Endodermal cell (in vitro differentiated cells): ENCODE measurements at places on chromosomes 1 and 21. TPM values are rescaled to one million over a fixed set of nuclear protein-coding genes. Genes with fewer than 3 reads are reported as not detected.

GRCh38 chr1:217535601-217536377 lies 95.1 kb downstream of the GPATCH2 start:
- H3K4me3 ChIP-seq, result no peak overlapping the region
- H3K4me1 ChIP-seq, result no peaks in the 10 kb centered on the region
- no peak overlapping the region for H3K27ac ChIP-seq
- no peaks in the 10 kb centered on the region for H3K36me3 ChIP-seq
- no peak for DNase-seq
- H3K27me3 ChIP-seq, result no peaks in the 10 kb centered on the region

- no peak overlapping the region for H3K27ac ChIP-seq
- no peak for DNase-seq
- no peaks in the 10 kb centered on the region for H3K4me1 ChIP-seq
- no peaks in the 10 kb centered on the region for H3K27me3 ChIP-seq
Observed at GRCh38 chr1:205158048-205158616, 36.4 kb upstream of the RBBP5 start.

- H3K4me3 ChIP-seq, result no peak overlapping the region
- peaks cover 4% of the 10 kb centered on the region for H3K4me1 ChIP-seq
- H3K27me3 ChIP-seq, result peaks cover 38% of the 10 kb centered on the region
- H3K36me3 ChIP-seq, result no peaks in the 10 kb centered on the region
Observed at GRCh38 chr1:214165850-214166374, 115.0 kb upstream of the SMYD2 start.

The SYNC gene
- 0.18 and 0.47 TPM in 2 replicates for total RNA-seq

GRCh38 chr1:232316864-232317263 lies 313.1 kb downstream of the SIPA1L2 start:
- peaks cover 3% of the 10 kb centered on the region for H3K4me1 ChIP-seq
- H3K36me3 ChIP-seq, result no peaks in the 10 kb centered on the region
- H3K27me3 ChIP-seq, result no peaks in the 10 kb centered on the region
- DNase-seq, result no peak

DNA sequence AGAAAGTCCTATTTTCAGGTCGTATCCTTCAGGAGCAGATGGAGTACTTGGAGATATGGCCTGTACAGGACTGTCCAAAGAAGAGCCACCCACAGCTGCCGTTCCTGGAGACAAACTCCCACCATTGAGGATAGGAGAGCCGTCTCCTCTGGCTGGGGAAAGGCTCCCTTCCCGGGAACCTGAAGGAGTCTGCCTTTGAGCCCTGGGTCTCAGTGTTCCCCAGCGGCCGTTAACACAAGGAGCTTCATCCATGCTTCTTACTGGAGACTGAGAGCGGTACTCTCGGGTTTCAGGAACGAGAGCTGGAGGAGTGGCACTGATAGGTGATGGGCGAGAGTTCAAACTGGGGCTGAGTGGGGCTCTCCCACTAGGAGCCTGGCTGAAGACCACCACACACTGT lies 14.4 kb upstream of the CPLANE2 start:
- no peak overlapping the region for H3K27ac ChIP-seq
- H3K4me3 ChIP-seq, result no peak overlapping the region
- H3K36me3 ChIP-seq, result peaks cover 78% of the 10 kb centered on the region
- no peaks in the 10 kb centered on the region for H3K4me1 ChIP-seq

DNA sequence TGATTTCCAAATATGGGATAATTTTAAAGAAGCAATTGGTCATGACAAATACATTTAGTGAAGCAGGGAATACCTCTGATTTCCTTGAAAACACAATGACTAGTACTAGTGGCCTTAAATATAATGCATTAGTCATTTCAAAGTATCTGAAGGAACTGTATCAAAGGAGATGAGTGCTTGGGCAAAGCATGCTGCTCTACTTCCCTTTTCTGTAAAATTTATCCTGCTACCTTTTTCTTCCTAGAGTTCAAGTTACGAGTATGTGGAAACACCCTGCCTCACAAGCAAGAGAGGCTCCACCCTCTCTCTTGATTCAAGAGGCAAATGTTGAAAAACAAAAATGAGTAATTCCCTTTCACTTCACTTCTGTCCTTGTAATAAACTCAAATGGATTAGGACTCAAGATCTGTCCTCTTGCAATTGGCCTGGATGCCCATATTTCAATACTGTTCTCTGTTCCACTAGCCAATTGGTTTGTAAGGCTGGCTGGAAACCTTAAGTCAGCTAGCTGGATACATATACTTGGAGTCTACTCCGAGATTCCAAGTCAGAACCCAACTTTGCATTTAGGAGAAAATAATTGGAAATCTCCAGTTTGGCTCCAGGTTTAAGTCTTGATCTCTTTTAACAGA lies 92.5 kb downstream of the CDC42BPA start:
- no peak overlapping the region for H3K27ac ChIP-seq
- H3K4me1 ChIP-seq, result no peaks in the 10 kb centered on the region
- no peaks in the 10 kb centered on the region for H3K36me3 ChIP-seq
- DNase-seq, result no peak
- H3K27me3 ChIP-seq, result no peaks in the 10 kb centered on the region

- H3K4me3 ChIP-seq, result no peak overlapping the region
- H3K36me3 ChIP-seq, result no peaks in the 10 kb centered on the region
- no peak overlapping the region for H3K27ac ChIP-seq
- DNase-seq, result no peak
- no peaks in the 10 kb centered on the region for H3K27me3 ChIP-seq
Observed at GRCh38 chr1:55443175-55443915, 228.2 kb upstream of the USP24 start.

The OR2L8 gene
- not detected in 3 replicates for total RNA-seq

DNA sequence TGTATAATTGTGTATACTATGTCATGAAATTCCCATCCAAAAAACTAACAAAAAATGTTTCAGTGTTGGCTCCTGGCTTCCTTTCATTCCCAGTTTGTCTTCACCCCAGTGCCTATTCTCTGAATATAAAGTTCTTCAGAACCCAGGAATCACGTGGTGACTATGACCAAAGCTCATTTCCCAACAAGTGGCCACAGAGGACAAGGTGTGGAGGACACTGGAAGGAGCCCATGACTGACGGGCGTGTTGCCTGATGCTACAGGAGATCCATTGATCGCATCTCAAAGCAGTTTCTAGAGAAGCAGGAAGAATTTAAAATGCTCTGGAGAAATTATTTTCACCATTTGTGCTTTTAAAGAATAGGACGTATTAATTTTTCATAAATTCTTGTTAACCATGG lies 7.4 kb upstream of the GREM2 start:
- no peaks in the 10 kb centered on the region for H3K4me1 ChIP-seq
- peak overlapping the region; percentile 44 for H3K27ac ChIP-seq
- no peak overlapping the region for H3K4me3 ChIP-seq
- no peaks in the 10 kb centered on the region for H3K27me3 ChIP-seq
- no peaks in the 10 kb centered on the region for H3K36me3 ChIP-seq

GRCh38 chr1:85116856-85117255 lies 68.6 kb upstream of the MCOLN3 start:
- H3K4me1 ChIP-seq, result no peaks in the 10 kb centered on the region
- DNase-seq, result no peak
- H3K27me3 ChIP-seq, result no peaks in the 10 kb centered on the region
- no peak overlapping the region for H3K27ac ChIP-seq
- H3K4me3 ChIP-seq, result no peak overlapping the region

The FCER1A gene
- total RNA-seq, result not detected in 3 replicates

The BSND gene
- 0.15 to 0.20 TPM (median 0.16 TPM) in 3 replicates for total RNA-seq

- no peaks in the 10 kb centered on the region for H3K27me3 ChIP-seq
- no peak overlapping the region for H3K27ac ChIP-seq
- no peak overlapping the region for H3K4me3 ChIP-seq
- no peaks in the 10 kb centered on the region for H3K4me1 ChIP-seq
Observed at GRCh38 chr1:243572940-243573339, 277.1 kb downstream of the AKT3 start.

DNA sequence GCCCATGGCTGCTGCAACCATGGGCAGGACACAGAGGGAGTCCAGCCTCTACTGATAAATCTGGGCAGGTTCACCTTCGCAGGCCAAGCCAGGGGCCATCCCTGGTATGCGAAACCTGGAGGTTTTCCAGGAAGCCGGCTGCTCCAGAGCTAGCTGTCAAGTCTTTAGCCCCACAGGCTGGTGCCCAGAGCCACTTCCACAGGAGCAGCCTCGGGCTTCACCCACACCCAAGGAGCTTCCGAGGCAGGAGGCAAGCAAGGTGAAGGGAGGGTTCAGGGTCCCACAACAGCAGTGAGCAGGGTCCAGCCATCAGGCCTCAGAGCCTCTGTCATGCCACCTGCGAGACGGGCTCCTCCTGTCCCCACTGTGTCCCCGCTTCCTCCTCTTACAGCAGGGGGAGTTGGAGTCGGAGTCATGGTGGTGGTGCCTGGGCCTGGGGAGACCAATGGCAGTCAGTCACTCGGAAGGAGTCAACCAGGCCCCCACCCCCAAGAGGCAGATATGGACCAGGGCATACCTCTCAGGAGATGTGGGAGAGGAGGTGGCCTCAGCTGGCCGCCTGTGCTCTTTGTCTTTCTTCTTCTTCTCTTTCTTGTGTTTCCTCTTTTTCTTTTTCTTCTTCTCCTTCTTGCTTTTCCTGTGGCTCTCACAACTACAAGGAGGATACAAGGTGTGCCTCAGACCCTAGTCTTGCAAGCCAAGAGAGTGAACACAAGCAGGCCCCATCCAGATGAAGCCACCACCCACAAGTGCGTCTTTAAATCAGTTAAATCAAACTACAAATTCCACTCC lies 2.1 kb downstream of the C1orf35 start:
- peak overlapping the region; percentile 80 for H3K4me3 ChIP-seq
- peak; percentile 50 for DNase-seq
- H3K36me3 ChIP-seq, result peaks cover 54% of the 10 kb centered on the region
- no peaks in the 10 kb centered on the region for H3K27me3 ChIP-seq
- H3K4me1 ChIP-seq, result peaks cover 5% of the 10 kb centered on the region
- H3K27ac ChIP-seq, result no peak overlapping the region

DNA sequence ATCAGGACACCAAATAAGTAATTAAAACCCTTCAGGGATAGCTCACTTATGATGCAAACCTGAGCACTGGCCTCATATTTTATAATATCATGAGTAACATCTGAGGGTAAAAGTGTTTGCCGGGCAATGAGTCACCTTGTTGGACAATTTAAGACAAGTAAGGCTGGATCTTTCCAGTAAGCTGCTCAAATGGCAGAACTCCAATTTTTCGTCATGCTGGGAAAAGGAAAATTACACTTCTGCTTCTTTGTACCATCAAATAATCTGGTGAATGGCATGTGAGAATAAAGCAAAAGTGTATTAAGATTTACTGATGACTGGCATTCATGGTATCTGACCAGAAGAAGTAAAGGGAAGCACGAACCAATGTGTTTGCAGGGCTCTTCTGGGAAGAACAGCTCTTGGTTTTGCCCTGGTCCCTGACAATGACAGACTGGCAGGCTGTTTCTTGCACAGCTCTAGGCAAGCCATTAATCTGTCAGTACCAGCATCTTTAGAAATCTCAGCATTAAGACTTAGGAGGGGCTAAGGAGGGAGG lies 392.2 kb downstream of the VAV3 start:
- no peak overlapping the region for H3K27ac ChIP-seq
- H3K4me1 ChIP-seq, result no peaks in the 10 kb centered on the region
- DNase-seq, result no peak
- no peak overlapping the region for H3K4me3 ChIP-seq
- peaks cover 18% of the 10 kb centered on the region for H3K27me3 ChIP-seq

The APCS gene
- not detected in 2 replicates for total RNA-seq

The SGIP1 gene
- 7.5 and 9.4 TPM in 2 replicates for total RNA-seq

The SHE gene
- total RNA-seq, result 0.35 to 3.5 TPM (median 0.46 TPM) in 3 replicates

The ALPL gene
- total RNA-seq, result 98.7 and 117 TPM in 2 replicates

DNA sequence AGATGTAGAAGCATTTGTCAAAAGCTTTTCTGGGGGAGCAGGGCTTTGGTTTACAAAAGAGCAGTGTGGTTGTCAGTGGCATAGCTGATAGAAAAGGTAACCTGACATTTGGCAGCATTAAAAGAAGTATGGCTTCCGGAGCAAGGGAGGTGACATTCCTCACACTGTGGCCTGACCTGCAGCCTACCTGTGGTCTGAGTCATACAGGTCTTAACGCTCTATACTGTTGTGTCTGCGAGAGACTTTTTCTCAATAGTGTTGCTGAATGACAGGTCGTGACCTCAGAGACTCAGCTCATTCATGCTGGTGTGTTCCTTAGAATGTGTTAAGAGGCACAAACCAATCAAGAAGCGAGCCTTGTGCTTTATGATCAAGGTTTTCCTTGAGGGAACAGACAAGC lies 19.3 kb downstream of the PHGDH start:
- H3K27me3 ChIP-seq, result no peaks in the 10 kb centered on the region
- H3K36me3 ChIP-seq, result peaks cover 82% of the 10 kb centered on the region
- DNase-seq, result no peak
- no peak overlapping the region for H3K27ac ChIP-seq
- H3K4me3 ChIP-seq, result no peak overlapping the region
- peaks cover 5% of the 10 kb centered on the region for H3K4me1 ChIP-seq

DNA sequence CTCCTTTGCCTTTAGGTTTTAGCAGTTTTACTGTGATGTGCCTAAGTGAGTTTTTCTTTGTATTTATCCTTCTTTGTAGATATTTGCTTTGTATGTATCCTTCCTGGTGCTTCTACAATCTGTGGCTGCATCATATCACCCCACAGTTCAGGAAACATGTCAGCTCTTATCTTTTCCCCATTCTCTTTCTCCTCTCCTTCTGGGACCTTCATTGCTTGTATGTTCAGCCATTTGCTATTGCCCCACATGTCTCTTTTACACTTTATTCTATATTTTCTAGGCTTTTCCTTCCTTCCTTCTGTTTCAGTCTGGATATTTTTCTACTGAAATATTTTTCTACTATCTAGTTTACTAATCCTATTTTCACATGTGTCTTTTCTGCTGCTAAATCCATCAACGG lies 14.9 kb downstream of the KNCN start:
- no peak for DNase-seq
- no peaks in the 10 kb centered on the region for H3K36me3 ChIP-seq
- H3K27me3 ChIP-seq, result peaks cover 86% of the 10 kb centered on the region
- no peak overlapping the region for H3K4me3 ChIP-seq
- H3K4me1 ChIP-seq, result no peaks in the 10 kb centered on the region

DNA sequence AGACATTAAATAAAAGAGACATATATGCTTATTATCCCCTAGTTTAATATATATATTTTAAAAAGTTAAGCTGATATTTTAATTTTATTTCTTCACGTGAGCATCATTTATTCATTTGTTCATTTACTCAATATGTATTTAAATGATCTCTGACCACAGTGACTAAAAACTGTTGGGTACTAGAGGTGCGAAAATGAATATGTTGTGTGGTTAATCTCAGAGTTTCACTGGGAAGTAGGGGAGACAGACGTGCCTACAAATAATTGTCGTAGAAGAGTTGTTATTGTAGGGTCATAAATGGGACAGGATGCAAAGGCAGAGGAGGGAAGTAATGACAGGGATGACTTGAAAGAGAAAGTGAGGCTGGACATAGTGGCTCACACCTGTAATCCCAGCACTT lies 213.0 kb upstream of the CACYBP start:
- no peaks in the 10 kb centered on the region for H3K27me3 ChIP-seq
- H3K4me1 ChIP-seq, result no peaks in the 10 kb centered on the region
- DNase-seq, result no peak
- no peak overlapping the region for H3K27ac ChIP-seq

The IVNS1ABP gene
- total RNA-seq, result 119 and 122 TPM in 2 replicates

DNA sequence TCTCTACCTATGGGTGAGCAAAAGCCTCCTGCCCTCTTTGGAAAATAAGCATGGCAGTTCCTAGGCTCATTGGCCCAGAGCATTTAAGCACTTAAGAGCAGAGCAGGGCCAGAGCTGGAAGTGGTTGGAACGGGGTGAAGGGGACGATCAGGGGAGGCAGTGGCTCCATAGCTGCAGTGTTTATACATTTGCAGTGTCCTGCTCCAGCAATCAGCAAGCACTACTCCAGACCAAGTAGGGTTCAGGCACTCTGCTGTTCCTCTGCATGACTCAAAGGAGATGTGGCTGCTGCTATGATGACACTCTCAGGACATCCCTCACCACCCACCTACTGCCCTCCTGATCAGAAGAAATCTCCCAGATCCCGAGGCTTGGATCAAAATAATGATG lies 55.0 kb downstream of the TRABD2B start:
- no peak for DNase-seq
- no peaks in the 10 kb centered on the region for H3K4me1 ChIP-seq
- peaks cover 41% of the 10 kb centered on the region for H3K36me3 ChIP-seq
- H3K27ac ChIP-seq, result no peak overlapping the region
- H3K4me3 ChIP-seq, result no peak overlapping the region
